ENCODE measurements at places on chromosomes 1 and 21. TPM values are rescaled to one million over a fixed set of nuclear protein-coding genes. Genes with fewer than 3 reads are reported as not detected.

DNA sequence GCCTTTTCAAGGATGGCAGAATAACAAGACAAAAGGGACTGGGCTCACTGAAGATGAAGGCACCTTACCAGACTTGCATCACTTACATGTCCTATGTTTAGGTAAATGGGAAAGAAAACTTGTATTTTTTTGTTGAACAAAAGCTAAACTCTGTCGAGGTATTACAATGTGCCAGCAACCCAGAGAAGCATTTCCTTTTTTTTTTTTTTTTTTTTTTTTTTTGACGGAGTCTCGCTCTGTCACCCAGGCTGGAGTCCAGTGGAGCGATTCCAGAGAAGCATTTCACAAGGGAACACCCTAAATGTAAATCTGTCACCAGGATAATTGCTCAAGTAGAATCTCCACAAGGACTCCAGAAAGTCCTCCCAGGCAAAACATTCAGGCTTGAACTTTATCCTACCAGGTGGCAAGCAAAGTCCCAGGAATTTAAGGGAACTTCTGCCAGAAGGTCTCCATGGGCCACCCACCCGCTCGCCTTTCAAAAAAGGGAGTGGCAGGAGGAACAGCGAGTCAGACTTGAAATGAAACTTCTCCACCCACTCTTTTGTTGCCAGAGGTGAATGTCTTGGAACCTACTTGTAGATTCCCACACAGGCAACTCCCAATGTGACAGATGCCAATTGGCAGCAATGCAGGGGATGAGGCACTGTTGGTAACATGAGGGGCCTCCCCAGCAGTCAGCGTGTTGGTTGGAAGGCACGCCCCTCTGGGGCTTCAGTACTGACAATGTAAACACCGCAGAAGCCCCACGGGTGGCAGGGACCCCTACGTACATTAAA lies 125.0 kb downstream of the TIAM1 start:
- DNase-seq: no peak

C1orf50 gene
- total RNA-seq: 6.1 TPM

DNA sequence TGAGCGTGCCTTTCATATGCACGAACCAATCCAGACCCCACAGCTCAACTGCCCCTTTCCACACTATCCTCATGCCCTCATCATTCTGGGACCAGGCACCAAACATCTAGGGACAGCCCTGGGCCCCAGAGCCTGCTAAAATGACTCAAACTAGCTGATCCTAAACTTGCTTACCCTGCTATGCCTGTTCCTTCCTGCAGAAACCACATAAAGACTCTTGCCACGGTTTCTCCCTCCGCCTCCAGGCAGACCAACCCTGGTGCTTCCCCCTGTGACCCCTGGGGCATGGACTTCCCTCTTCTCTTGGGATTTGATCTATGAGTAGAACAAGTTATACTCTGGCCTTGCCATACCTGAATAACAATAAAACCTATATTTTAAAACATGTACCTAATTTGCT lies 138.0 kb upstream of the CD34 start:
- DNase-seq: no peak

DNA sequence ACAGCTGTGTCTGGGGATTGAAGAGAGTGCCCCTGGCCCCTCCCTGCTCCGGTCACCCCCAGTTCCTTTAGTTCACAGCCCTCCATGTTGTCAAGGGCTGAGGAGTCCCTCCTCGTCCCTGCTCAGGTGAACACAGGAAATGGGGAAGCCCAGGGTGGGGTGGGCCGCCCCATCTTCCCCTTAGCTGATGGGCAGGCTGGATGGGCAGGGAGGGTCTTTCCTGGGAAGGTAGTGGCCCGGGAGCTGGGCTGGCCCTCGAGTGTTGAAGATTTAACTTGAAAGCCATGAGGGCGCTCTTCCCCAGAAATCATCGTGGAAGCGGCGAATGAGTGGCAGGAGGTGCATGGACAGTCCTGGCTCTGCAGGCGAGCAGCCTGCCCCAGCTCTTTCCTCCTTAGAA lies 18.3 kb upstream of the NPHP4 start:
- no peak for DNase-seq

DNA sequence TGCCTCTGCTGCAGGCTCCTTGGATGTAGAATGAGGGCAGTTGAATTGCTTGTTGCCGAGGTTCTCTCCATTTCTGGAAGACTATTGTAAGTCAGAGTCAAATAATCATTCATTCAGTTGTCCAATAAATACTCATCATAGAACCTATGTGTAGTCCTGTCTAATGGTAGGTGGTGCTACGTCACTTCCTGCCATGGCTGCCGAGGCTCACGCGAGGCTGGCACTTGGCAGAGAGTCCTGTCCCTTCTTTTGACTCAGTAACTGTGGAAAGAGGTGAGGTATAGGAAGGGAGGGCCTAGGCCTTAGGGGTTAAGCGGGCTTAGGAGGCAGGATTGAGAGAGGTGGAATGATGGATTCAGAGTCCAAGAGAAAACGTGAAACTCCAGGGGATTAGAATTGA lies 9.7 kb downstream of the ADARB1 start:
- DNase-seq: no peak

APOBEC4 gene
- total RNA-seq: not detected

EMC1 gene
- total RNA-seq: 38.7 TPM

GPR25 gene
- total RNA-seq: 0.32 TPM

Measured in upper lobe of right lung (tissue), 1 donor.